ENCODE measurements at places on chromosomes 12 and 14. TPM values are rescaled to one million over a fixed set of nuclear protein-coding genes. Genes with fewer than 3 reads are reported as not detected.
A peak's percentile ranks its signal among the peaks of the same experiment; 100 is the strongest.

GRCh38 chr14:49506650-49507049, 79.5 kb downstream of the RPS29 start:
- DNase-seq: no peak

DNA sequence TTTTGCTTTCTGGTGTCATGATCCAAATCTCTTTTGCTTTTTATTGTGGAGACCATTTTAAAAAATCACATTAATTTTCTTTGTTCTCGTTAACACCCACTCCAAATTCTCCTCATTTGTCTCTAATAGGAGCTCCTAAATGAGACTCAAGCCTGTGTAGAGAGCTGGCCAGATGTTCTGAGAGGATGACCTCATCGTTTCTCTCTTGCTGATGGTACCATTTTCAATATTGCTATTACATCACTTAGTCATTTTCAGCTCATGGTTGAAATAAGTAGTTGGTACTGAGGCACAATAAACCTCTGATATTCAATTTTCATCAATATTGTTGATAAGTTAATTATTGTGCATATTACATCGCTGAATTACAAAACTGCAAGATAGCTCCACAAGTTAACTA, 31.5 kb downstream of the SPTB start:
- DNase-seq: no peak

DNA sequence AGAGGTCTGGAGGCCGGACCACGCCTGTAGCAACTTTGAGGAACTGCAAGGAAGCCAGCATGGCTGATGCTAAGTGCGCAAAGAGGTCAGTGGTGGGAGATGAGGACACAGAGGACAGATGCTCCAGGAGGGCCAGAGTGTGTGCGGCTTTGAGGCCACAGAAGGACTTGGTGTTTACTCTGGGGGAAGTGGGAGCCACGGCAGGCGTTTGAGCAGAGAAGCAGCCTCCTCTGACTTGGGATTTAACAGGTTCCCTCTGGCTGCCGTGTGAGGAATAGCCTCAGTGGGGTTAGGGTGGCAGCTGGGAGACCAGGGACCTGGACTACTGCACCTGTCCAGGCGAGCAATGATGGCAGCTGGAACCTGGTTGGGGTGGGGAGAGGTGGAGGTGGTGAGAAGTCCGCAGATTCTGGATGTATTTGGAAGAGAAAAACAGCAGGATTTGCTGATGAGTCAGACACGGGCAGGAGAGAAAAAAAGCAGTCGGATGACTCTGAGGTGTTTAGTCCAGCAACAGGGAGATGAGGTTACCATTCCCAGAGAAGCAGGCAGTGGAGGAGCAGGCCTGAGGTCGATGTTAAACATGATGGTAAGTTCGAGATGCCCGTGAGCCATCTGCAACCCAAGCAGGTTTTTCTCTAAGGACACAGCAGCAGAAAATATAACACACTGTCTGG, 143.5 kb downstream of the SCARB1 start:
- DNase-seq: peak; percentile 68

- DNase-seq: no peak
Observed at GRCh38 chr14:87155856-87156488, 837.0 kb downstream of the GALC start.

- DNase-seq: no peak
Observed at GRCh38 chr14:100807496-100807895, 18.4 kb upstream of the MEG3 start.

DNA sequence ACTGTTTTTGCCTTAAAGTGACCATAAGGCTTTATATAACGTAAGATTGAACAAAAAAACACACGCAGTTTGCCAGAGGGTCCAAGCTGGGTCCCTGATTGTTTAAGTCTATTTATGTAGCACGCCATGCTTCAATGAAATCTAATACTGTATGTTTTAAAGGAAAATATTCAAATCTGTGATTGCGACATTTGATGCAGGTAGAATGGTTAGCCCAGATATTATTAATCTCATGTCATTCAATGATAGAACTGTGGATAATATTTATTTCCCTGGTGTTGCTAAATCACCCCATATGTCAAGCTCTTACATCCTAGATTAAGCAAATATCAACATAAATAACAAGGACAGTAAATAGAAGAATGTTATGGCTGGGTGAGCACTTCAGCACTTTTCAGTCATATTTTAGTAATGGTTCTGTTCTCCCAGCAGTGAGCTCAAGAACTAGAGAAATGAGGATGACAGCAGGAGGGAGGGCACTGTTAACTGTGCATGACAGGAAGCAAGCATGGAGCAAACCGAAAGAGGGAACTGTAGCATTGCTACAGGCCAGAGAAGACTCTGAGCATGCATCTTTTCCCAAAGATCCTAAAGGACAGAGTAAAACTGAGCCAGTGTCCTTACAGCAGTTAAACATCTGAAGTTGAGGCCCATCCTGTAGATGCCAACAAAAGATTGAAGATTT, 465.7 kb upstream of the MGAT4C start:
- DNase-seq: no peak

DNA sequence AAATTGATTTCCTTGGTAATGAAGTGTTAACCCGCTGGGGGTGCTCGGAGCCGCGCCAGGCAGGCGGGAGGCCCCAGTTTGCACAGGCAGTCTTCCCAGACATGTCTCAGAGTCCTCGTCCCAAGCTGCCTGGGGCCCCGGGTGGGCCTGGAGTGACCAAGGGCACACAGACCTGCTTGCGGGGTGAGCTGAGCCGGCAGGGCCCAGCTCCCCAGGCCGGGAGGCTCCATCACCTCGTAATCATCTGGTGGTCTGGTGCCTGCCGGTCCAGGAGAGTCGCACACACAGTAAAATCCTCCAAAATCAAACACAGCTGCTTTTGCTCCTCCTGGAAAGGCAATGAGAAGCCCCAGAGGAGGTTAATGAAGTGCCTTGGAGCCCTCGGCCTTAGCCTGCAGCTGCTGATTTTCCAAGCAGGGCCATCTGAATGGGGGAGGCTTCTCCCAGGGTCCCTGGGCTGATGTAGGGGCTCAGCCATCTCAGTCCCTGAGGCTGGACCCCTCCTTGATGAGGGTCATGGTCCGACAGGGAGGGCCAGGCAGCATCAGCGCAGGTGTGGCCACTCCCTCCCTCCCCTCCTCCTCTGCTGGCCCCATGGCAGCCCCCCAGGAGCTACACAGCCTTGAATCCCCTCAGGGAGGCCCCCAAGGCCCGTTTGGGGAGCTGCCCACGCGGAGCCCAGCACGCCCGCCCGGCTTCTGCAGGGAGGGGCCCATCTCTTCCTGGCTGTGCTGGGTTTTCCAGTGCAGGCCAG, 39.4 kb upstream of the FBRSL1 start:
- peak; percentile 54 for DNase-seq

GRCh38 chr12:14952299-14952921, 9.0 kb downstream of the ARHGDIB start:
- DNase-seq: peak; percentile 75

- no peak for DNase-seq
Observed at GRCh38 chr12:19039515-19039914, 90.0 kb upstream of the PLEKHA5 start.

DNA sequence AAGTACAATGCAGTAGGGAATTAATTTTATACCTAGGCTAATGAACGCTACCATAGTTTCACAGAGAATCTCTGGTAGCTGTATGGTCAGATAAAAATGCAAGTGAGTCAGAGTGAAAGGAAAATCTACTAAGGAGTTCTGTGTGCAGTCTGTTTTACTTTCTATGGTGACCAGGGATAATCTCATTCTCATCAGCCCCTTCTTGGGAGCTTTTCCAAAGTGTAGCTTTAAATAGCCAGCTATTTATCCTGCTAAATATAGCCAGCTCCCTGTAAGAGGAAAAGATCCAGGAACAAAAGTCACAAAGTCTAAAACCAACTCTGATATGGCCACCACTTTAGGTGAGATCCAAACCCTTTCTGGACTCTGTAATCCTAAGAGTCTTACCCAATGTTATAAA, 75.5 kb downstream of the TMEM116 start:
- DNase-seq: peak; percentile 31

- DNase-seq: no peak
Observed at GRCh38 chr12:106600503-106600902, 17.7 kb downstream of the RFX4 start.

DNA sequence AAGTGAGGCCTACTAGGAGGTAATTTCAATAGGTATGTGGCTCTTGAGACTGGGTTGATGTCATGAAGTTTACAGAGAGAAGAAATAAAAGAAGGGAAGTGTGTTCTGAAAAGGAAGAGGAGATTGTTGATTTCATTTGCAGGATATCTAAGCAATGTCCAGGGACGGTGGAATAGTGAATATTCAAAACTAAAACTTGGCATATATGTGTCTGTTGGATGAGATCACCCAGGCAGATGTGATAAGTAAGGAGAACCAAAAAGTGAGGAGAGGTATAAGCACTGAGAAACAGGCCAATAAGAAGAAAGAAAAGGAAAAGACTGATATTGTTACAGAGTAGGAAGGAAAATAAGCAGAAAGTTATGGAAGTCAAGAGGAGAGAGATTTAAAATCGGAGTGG, 255.6 kb downstream of the PDZRN4 start:
- no peak for DNase-seq

Gene FGF6
- total RNA-seq: 1.4 TPM

Gene ANO6
- 95.6 TPM for total RNA-seq

Gene ABCC9
- 37.1 TPM for total RNA-seq

Gene GALNT6
- total RNA-seq: 6.3 TPM

Gene PXMP2
- total RNA-seq: 36.6 TPM

Gene OLR1
- total RNA-seq: 14.9 TPM

Gene GCH1
- total RNA-seq: 7.9 TPM

Gene DAO
- not detected for total RNA-seq

Gene IFNG-AS1
- total RNA-seq: 3.9 TPM
